ENCODE measurements at places on chromosomes 16 and 17.
A peak's percentile ranks its signal among the peaks of the same experiment; 100 is the strongest.

DNA sequence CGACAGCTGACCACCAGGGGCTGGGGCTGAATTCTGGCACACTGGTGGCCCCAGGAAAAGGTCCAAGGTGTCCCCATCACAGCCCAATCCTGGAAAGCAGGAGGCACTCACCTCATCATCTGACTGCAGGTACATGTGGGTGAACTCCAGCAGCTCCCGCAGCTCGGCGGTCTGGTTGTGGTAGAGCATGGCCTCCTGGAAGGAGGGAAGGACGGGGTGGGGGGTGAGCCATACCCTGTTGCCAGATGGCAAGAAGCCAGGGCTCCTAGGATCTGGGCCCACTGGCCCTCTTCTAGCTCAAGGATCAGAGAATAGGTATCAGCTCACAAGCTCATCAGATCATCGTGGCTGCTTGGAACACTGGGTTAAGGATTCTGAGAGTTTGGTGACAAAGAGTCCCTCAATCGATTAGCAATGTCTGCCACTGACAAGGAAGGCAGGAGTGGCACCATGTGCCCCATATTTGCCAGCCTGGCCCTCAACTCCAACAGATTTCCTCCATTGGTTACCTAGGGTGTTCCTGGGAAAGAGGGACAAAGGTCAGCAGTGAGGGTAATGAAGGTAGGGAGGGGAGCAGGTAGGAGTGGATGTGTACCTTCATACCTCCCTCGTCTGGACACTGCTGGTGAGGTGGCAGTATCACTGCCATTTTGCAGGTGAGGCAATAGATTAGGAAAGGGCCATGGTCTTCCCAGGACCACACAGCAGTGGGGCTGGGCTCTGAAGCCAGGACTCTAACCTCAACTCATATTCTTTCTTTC lies 4.9 kb downstream of the P3H4 start:
- DNase-seq = no peak

- DNase-seq = no peak
Measured at GRCh38 chr16:48918520-48919258, 308.7 kb upstream of the N4BP1 start.

DNA sequence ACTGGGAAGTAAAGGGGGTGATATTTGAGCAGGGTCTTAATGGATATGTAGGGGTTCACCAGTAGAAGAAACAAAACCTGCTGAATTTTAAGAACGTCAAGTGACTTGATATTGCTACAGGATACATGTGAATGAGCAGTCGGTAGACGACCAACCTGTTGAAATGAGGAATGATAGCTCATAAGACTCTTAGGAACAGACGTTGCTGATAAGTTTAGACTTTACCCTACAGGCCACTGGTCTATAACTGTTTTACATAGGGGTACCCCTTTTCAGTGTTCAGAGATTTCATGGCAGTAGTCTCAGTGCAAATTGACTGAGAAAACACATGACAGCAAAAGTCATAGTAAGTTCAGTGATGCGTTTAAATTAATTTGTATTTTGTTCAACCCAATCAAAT lies 45.9 kb downstream of the TMEM114 start:
- DNase-seq = no peak

GRCh38 chr16:50620646-50621451 lies 60.3 kb downstream of the SNX20 start:
- DNase-seq = no peak

GRCh38 chr17:81123052-81124048 lies 42.0 kb upstream of the PVALEF start:
- DNase-seq = no peak

DNA sequence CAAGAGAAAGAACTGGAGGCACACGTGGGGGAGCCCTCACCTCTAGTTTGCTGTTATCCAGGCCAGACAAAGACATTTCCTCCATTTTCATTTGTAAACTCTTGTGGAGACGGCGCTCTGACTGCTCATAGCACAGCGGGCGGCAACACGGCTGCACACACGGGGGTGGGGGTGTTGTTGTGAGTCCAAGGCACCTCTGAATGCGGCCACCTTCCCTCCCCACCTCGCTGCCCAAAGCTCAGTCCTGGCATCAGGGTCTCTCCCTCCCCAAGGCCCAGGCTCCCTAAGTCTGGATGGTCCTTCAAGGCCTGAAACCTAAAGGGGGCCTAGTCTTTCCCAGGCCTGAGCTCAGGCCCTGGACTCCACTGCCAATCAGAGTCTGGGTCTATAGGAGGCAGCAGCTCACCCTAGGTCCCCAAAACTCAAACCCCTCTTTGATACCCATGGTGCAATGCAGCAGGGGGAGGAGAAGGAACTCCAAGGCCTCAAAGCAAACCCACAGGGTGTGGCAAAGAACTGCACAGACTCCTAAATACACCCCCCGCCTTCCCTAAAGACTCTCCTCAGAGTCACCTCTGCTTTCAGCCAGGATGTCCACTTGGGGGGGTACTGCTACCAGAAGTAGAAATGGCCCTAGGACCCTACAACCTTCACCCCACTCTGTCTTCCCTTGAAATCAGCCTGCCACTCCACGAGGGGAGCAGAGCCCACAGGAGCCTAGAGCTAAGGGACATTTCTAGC lies 1.5 kb downstream of the ATXN7L3 start:
- peak; percentile 64 for DNase-seq

DNA sequence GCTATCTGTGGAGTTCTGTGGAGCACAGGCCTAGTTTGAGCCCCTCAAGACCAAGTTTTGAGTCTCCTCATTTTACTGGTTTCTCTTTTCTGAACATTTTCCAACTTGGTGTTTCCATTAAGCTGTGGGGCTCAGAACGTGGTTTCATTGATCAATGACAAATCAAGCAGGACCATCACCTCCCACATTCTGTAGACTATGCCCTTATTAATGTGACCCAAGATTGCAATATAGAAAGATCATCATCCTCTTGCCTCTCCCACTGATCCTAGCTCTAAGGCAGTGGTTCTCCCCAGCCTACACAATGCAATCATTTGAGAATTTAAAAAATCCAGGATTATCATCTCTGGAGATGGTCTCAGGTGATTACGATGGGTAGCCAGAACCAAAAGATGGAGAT lies 15.8 kb upstream of the OSGIN1 start:
- no peak for DNase-seq
